Stimulated activated memory B cell treated with anti-CD40 and anti-IgM and Interleukin-4, amounts not matched to agents 10 μg/mL and 1 μg/mL and 100 μg/mL, for 72 hours (primary cell): ENCODE measurements at places on chromosomes 1 and 21.

DNA sequence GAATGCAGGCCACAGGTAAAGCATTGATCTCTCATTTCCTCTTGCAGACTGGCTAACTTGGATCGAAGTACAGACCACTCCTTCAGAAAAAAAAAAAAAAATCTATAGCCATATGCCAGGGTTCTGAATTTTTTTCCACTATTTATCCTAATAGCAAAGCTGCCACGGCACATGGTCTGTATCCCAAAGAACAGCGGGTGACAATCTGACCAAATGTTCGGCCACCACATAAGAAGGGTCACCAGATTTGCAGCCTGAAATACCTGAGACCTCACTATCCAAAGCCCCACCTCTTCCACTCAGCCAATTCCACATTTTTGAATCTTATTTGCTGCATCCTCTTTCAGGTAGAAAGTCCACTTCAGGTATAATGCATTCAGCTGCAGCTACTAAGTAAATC is 55.6 kb upstream of the RGS7 start:
- H3K27me3 ChIP-seq = peaks cover under 1% of the 10 kb centered on the region
- H3K27ac ChIP-seq = no peak overlapping the region
- H3K4me1 ChIP-seq = no peaks in the 10 kb centered on the region
- ATAC-seq = no peak
- no peak overlapping the region for H3K4me3 ChIP-seq
- no peaks in the 10 kb centered on the region for H3K36me3 ChIP-seq

GRCh38 chr1:220217383-220217988 is 54.8 kb downstream of the RAB3GAP2 start:
- H3K27me3 ChIP-seq = no peaks in the 10 kb centered on the region
- H3K4me1 ChIP-seq = peaks cover 42% of the 10 kb centered on the region
- no peak overlapping the region for H3K27ac ChIP-seq
- peaks cover 13% of the 10 kb centered on the region for H3K36me3 ChIP-seq

DNA sequence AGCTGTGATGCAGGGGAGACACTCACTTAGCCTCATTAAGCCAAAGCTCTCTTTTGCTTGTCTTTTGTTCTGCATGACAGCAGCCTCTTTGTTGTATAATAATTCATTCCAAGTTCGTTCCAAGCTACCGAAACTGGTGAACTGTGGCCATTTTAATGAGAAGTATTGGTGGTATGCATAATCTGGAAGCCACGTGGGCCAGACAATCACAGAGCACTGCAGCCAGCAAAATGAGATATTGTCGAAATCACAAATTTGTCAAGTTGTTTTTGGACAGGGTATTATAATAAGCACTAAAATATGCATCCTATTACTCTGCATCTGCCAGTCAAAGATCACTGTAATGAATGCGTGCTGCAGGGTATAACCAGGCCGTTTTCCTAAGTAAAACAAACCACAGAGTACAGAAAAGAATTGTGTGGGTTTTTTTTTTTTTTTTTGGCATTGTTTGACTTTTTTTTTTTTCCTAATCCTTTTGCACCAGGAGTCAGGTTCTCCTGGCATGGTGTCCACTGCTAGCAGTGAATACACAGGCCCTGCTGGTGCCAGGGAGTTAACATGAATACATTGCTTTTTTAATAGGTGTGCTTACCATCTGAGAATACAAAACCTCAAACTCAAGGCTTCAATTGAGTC is 423.9 kb downstream of the PTBP2 start:
- H3K27me3 ChIP-seq = no peaks in the 10 kb centered on the region
- no peaks in the 10 kb centered on the region for H3K4me1 ChIP-seq
- H3K27ac ChIP-seq = no peak overlapping the region
- H3K4me3 ChIP-seq = no peak overlapping the region

- H3K27ac ChIP-seq = no peak overlapping the region
- no peaks in the 10 kb centered on the region for H3K4me1 ChIP-seq
- no peak overlapping the region for H3K4me3 ChIP-seq
- ATAC-seq = no peak
- H3K36me3 ChIP-seq = peaks cover 88% of the 10 kb centered on the region
These were observed 34.8 kb downstream of the S100B start for GRCh38 chr21:46570119-46570518.

- peaks cover 30% of the 10 kb centered on the region for H3K27me3 ChIP-seq
- H3K4me1 ChIP-seq = no peaks in the 10 kb centered on the region
- H3K27ac ChIP-seq = no peak overlapping the region
- no peak overlapping the region for H3K4me3 ChIP-seq
- ATAC-seq = no peak
These were observed 1.4 kb downstream of the C1orf94 start for GRCh38 chr1:34178072-34178471.

DNA sequence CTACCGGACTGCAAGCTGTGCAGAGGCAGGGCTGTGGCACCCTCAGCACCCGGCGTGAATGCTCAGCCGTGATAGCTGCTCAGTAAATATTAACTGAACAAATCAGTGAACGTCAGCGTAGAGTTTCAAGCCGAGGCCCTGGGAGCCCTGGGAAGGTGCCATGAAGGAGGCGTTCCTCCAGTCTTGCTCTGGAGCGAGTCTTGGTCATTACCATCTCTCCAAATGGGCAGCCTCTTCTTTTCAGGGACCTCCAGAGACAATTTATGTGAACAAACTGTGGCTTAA is 449.2 kb downstream of the CAMTA1 start:
- no peaks in the 10 kb centered on the region for H3K4me1 ChIP-seq
- ATAC-seq = no peak
- no peak overlapping the region for H3K27ac ChIP-seq
- H3K4me3 ChIP-seq = no peak overlapping the region
- peaks cover 42% of the 10 kb centered on the region for H3K27me3 ChIP-seq

DNA sequence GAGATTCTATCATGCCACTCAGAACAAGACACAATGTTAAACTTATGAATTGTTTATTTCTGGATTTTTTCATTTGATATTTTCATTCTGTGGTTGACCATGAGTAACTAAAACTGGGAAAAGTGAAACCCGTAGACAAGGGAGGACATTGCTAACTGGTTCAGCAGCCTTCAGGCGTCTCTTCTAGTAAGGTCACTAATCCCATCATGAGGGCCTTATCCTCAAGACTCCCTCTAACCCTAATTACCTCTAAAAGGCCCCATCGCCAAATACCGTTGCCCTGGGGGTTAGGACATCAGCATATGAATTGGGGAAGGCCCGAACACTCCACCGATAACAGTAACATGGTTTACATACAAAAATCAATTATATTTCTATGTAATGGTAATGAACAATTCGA is 247.6 kb downstream of the TM2D1 start:
- H3K27ac ChIP-seq = no peak overlapping the region
- H3K4me3 ChIP-seq = no peak overlapping the region
- H3K36me3 ChIP-seq = no peaks in the 10 kb centered on the region
